ENCODE measurements at places on chromosomes 2 and 18.

DNA sequence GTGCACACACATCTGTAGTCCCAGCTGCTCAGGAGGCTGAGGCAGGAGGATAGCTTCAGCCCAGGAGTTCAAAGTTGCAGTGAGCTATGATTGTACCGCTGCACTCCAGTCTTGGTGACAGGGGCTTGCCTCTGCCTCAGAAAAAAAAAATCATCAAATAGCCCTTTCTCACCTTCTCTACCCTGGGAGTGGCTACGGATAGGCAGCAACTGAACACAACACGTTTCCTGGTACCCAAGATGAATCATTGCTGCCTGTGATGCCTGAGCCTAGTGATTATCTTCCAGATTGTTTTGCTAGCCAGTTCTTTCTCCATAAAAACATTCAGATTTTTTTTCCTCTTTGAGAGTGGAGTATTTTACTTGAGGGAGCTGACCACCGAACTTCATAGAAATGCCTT is 13.5 kb downstream of the INPP4A start:
- DNase-seq: no peak

DNA sequence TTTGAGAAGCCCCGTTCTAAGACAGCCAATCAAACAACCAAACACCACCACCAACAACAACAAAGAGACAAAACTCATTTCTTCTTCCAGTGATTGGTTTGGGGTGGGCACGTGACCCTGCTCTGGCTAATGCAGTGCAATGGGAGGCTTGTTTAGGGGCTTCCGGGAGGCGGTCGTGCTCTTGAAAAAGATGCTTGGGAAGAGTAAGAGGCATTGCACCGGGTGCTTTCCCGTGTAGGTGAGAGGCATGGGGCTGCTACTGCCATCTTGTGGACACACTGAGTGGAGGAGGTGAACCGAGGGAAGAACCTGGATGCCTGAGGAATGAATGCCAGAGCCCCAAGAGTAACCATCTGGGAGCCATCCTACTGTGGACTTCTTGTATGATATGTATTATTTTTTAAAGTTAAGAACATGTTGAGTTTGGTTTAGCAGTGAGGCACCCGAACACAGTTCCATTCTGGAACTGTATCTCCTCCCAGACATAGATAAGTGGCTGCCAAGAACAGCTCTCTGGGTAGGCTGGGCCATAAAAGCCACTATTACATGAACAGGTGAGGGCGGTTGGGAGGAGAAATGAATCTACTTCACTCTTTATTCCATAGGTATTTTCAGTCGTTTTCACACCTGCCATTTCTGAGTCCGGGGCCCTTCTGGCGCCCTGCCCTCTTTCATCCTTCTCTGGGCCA is 19.1 kb upstream of the ARHGAP25 start:
- DNase-seq: peak; percentile 38

DNA sequence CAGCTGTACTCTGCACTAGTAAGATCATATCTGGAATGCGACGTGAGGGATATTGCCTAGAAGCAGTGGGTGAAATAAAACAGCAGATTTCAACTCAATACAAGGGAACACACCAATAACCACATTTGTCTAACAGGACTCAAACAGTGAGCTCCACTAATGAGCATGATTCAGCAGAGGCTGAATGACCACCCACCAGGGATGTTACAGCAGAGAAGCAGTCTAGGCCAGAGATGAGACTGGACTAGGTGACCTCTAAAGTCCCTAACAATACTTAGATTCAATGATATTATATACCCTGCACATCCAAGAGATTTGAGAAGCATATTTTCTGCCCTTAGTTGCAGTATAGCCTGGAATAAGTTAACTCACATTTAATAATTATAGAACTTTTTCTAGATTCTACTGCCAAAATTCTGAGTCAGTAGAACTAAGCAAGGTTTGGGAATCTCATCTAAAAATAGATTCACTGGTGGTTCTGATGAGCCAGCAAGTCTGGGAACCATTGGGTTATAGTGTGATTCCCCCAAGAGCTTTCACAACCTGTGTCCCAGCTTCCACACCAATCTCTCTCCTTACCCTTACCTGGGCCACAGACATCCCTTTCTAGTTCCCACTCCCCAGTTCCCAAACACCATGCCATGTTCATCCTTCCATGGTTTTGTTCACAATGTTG is 6.3 kb downstream of the THOC1 start:
- DNase-seq: no peak

DNA sequence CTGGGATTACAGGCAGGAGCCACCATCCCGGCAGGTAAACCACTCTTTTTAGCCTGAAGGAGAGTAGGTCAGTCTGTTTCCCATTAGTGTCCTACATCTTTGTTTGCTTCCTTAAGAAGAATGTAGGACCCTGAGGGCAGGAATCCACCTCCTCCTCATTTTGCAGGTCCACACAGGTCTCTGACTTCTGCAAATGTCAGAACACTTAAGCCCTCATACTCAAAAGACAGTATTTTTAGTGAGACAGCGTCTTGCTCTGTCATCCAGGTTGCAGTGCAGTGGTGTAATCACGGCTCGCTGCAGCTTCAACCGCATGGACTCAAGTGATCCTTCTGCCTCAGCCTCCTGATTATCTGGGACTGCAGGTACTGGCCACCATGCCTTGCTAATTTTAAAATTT is 9.3 kb downstream of the PSTPIP2 start:
- no peak for DNase-seq

GRCh38 chr18:37717656-37718055 is 152.1 kb upstream of the CELF4 start:
- DNase-seq: no peak

GRCh38 chr2:64522843-64523428 is 1.2 kb upstream of the AFTPH start:
- peak; percentile 72 for DNase-seq

- DNase-seq: peak; percentile 27
These were observed 41.3 kb downstream of the PSMG2 start for GRCh38 chr18:12744103-12744502.

DNA sequence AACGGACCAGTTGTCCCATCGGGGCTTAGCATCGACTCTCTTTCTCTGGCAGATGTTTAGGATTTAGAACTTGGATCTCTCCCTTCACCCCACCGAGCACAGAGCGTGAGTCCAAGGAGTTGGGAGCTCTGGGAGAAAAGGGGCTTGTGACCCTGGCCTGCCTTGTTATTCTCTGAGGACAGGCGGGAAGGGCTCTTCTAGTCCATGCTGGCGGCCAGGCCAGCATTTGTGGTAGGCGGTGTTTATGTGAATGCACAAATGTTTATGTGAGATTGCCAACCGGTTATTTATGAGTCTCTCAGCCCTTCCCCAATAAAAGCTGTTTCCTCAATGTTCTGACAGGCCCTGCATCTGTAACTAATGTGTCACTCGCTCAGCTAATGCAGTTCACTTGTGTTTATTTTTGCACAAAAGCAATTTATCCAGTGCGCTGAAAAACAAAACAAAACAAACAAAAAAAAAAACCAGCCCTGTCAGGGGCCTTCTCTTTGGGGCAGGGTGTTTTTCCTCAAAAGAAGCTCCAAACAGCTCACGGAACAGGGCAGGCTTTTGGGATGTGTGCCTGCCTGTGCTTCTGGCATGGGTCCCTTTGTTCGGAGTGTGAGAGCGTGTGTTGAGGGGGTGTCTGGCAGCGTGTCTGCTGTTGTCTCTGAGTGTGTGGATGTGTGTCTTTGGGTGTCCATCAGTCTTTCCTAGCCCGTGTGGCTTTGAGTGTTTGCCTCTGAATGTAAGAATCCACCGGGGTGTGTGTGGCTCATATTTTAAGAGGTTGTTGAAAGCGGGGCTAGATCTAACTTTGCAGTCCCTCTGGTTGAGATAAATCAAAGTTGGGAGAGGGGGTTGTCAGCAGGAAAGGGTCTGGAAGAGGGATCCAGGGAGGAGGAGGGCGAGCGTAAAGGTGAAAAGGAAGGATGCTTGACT is 52.8 kb upstream of the HAAO start:
- no peak for DNase-seq

- no peak for DNase-seq
These were observed 215.6 kb upstream of the MAP2 start for GRCh38 chr2:209208211-209208610.

GRCh38 chr18:6672821-6673308 is 56.7 kb upstream of the ARHGAP28 start:
- no peak for DNase-seq

DNA sequence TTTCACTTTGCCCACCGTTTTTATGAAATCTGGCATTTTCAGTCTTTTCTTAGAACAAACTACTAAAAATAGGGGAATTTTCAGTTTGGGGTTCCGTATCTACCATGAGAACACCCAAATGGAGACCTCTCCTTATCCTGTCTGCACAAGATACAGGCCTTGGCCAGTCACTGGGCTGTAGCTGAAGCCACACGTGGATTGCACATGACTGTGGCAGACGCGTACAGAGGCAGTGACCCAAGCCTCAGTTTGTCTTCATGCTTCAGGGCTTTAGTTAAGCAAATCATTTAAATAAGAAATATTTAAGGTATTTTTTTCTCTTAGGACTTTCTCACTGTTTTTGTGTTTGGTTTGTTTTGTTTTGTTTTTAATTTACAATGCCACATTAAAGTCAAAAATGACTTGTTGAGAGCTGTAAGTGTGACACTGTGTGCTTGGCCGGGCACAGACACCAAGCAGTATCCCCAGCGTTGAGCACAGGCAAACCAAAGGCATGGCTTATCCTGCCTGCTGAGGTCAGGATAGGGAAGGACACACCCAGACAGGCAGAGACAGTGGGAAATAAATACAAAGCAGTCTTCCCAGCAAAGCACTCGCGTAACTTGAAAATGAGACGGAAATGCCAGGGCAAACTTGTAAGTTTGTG is 53.3 kb downstream of the TRAPPC12 start:
- DNase-seq: no peak

GRCh38 chr2:24791452-24791851 is 1.7 kb downstream of the PTRHD1 start:
- no peak for DNase-seq

GRCh38 chr2:54665436-54665856 is 58.0 kb upstream of the EML6 start:
- peak; percentile 46 for DNase-seq

DNA sequence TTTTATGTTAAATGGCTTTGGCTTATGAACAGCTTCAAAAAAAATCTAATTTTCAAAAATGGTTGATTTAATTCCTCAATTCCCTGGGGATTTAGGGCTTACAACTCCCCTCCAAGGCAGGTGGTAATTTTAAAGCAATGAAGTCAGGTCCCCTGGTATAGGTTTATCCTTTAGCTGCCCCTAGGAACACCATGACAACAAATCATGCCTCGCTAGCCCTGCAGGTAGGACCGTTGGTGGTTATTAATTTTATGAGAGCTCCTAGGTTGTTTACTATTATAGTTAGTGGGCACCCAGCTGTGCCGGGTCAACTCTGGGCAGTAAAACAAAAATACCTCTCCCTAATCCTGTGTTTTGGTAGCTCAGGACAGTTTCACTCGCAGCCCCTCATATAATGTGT is 26.2 kb upstream of the MBOAT2 start:
- peak; percentile 7 for DNase-seq

GRCh38 chr2:201866643-201867473 is 60.5 kb downstream of the CDK15 start:
- no peak for DNase-seq

DNA sequence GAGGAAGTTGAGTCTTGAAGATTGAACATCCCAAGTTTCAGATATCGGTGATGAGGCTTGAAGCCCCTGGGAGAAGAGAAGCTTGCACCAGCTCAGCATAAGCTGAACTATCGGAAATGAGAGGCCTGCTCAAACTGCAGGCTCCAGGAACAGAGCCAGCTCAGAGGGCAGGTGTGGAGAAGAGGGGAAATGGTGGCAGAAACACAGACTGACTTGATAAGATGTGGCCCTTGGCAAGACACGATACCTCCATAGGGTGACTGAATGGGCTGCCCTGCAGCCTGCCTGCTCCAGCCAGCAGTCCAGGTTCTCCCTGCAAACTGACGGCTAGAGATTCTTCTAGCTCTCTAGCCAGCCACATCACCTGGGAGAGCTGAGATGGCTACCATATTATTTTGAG is 86.6 kb downstream of the MYT1L start:
- no peak for DNase-seq

GRCh38 chr18:6004683-6005082 is 109.4 kb upstream of the TMEM200C start:
- DNase-seq: no peak

DNA sequence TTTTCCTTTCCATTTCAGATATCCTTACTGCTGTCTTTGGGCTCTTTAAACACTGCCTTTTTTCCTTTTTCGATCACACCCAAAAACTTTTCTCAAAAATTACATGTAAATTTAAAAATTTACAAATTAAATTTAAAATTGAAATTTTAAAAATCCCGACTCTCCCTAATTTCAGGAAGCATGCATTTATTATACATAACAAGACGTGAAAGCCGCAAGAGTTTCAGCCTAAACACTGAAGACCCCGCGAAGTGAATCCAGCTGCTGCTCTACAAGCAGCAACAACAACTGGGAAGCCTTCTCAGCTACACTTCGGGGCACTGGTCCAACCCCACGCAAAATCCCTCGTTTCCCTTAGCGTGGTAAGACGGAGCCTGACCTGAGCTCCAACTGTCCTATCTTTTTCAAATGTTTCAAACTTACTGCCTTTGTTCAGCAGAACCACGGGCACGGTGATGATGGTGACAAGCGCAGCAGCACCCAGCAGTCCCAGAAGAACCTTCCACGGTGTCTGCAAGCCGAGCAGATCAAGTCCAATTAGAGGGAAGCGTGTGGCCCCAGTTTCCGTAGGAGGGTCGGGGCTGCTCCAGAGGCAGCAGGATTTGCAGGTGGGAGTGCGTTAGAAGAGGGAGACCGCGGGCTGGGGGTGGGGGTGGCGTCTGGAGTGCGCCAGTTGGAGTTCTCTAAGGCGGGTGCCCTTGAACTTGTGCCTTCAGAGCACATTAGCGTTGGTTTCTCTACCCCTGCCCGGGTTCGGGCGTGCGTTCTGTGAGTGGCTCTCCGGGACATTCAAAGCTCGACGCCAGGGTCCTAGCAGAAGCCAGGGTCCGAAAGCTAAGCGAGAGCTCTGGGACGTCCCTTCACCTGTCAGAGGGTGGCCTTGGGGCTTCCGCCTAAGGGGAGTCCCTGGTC is 783 bp downstream of the DPP4 start:
- DNase-seq: no peak

GRCh38 chr2:9310377-9310776 is 103.8 kb downstream of the ASAP2 start:
- DNase-seq: no peak

- DNase-seq: no peak
These were observed 101.0 kb upstream of the CTDP1 start for GRCh38 chr18:79578396-79579260.

- no peak for DNase-seq
These were observed 94.9 kb downstream of the SPHKAP start for GRCh38 chr2:228086561-228086960.

GRCh38 chr18:58161659-58162058 is 117.6 kb downstream of the NEDD4L start:
- DNase-seq: no peak

DNA sequence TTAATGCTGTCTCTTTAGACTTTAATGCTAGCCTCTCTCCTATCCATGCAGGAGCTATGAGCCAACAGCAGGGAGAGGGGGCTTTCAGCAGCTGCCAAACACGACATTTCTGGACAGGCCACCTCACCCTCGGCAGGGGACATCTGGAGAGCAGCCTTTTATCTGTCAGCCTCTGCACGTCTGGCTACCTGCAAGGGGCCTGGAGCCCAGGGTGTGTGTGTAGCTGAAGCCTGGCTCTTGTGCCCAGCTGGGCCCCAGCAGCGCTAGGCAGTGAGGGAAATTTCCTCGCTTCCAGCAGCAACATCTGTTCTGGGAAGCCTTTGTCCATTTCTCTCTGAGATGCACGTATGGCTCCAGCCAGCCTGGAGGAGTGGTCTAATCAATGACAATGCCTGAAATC is 728.7 kb upstream of the ID2 start:
- DNase-seq: no peak

Measured in NCI-H1436 (cell line).